ENCODE measurements at places on chromosomes 4 and X.

DNA sequence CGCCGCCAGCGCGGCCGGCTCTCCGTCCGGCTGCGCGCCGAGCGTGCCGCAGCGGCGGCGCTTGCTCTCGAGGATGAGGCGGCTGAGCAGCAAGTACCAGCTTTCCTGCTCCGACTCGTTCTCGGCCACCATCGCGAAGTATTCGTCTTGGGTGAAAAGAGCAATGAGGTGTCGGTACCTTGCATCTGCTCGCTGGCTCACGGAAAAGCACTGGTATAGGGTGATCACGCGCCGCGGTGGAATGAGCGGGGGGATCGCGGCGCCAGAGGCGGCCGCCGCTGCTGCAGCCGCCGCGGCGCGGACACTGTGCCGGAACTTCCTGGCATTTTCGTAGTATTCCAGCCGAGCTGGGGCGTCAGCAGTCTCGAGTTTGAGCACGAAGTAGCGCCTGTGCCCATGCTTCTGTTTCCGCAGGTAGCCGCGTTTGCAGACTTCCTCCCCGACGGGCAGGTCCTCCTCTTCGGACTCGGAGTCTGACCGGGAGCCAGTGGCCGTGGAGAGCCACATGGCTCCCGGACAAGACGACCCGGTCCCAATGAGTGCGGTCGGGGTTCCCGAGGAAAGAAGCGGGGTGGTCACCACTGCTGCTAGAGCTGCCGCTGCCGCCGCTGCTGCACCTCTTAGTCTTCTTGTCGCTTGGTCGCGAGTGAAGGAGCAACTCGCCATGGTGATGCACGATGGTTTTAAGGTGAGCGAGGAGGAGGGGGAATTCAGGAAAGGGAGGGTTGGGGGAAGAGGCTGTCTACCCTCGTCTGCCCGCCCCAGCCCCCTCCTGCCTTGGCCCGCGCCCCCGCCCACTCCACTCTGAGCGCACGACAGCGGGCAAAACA lies 469 bp downstream of the IRS4 start:
- no peak for DNase-seq

DNA sequence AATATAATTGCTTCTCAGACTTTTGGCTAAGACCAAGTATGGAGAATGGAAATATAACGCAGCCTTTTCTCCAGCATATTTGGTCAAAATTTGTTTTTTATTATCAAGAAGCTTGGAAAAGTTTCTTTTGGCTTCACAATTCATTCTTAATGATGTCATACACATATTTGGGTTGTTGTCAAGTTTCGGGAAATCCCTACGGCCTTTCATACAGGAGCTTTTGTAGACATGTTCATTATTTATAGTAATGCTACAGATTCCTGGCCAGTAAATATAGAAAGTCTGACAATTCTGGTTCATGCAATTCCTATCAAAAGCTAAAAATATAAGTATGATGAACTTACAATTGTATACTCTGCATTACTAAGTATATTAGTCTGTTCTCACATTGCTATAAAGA lies 112.9 kb downstream of the IRF2 start:
- no peak for DNase-seq

DNA sequence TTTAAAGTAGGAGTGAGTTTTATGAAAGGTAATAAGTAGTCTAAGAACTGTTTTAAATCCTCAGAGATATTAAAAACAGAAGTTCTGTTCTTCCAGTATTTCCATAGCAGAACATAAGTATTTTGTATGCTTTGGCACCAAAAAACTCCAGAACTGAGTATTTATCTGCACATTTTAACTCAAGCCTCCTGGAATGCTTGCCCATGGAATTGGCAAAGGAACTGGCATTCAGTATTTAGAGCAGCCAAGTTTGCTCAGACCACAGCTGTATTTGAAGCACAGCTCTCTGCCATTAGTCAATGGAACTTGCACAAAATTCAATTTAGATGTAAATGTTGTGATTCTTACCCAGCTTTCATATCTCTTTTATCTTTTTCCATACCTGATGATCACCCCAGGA lies 42.2 kb downstream of the NDNF start:
- no peak for DNase-seq

DNA sequence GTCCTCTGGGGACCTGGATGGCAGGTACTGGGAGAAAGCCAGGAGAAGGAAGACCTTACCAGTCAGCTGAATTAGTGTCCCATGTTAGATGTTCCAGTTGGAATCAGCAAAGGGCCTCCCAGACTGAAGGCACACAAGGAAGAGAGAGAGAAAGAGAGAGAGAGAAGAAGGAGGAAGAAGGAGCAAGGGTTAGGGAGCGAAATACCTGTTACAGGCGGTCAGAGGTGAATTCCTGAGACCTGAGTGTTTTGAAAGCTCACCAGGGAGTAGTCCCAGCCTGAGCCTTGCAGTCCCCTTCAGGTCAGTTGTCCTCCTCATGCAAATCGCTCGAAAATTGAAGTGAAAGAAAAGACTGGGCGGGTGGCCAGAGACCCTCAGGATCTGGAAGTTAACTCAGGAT lies 60.3 kb downstream of the USP11 start:
- no peak for DNase-seq

DNA sequence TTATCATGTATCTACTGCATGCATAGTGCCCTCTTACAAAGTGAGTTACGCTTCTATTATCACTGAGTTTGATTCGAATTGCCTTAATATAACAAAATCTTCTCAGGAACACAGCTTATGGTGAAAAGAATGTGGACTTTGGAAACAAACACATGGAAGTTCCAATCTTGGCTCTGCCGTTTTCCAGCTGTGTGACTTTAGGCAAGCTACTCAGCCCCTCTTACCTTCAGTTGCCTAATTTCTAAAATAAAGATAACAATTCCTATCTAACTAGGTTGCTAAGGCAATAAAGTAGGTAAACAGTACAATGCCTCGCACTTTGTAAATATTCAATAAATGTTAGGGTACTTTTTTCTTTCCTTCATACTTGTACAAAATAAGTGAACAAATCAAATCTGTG lies 104.0 kb upstream of the GRIA3 start:
- no peak for DNase-seq

DNA sequence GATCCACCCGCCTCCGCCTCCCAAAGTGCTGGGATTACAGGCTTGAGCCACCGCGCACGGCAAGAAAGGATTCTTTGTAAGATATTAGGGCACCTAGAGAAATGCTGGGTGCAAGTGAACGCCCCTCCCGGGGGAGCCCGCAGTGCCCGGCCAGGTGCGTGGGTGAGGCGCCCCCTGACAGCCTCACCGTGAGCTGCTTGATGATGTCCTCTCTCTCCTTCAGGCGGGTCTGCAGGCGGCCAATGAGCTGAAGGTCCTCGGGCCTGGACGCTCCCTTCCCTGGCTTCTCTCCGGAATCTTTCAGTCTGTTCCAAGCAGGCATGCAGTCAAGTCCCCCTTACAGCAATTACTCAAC lies 21.9 kb downstream of the MED28 start:
- no peak for DNase-seq

DNA sequence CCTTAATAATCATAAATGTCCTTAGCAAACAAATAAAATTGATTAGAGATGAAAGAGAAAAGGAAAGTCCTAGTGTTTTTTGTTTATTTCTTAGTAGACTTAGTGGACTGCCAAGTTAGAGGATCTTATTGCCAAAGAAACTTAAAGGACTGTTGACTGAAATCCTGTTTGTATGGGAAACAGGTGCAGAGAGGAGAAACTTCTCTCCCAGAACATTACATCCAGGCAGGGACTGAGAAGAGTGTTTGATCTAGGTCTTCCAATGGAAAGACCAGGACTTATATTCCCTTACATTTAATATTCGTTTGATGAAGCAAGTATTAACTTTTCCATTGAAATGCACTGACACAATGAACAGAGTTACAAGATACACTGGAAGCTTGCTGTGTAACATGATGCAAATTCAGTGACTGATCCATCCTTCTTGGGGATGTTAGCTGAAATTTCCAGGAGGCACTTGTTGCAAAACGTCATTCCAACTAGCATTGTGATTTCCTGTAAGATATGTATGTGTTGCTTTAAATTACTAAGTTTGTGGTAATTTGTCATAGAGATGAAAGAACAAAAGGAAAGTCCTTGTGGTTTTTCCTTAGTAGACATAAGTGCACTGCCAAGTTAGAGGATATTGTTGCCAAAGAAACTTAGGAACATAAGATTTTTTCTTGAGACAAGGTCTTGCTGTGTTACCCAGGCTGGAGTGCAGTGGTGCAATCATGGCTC lies 505.6 kb downstream of the STIM2 start:
- no peak for DNase-seq

GRCh38 chrX:98956014-98956413 lies 1454.1 kb downstream of the PCDH19 start:
- DNase-seq = no peak

DNA sequence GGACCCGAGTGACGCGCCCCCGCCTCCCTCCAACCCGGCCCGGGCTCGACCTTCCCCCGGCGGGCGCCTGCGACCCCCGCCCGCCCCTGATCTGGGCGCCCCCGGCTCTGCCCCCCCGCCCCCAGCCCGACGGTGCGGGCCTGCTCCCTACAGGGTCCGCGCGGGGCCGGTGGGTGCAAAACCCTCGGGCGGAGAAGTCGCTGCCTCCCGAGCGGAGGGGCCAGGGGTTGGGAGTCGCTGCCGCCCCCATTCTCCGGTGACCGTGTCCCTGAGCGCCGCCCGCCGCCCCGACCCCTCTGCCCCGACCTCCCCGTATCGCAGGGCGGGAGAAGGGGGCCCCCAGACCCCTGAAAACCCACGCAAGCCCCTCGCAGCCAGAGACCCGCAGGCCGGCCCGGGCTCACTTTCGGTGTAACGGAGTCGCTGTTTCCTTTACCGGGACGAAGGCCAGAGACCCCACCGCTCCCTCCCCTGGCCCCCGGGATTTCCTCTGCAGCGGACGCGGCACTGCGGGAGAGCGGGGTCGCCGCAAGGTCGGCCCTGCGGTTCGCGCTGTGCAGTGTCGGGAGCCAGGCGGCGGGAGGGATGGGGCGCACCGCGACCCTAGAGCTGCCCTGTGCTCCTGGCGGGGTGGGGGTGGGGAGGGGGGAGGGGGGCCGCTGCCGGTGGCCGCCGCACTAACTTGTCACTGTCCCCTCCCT lies 729 bp upstream of the CPLX1 start:
- no peak for DNase-seq

DNA sequence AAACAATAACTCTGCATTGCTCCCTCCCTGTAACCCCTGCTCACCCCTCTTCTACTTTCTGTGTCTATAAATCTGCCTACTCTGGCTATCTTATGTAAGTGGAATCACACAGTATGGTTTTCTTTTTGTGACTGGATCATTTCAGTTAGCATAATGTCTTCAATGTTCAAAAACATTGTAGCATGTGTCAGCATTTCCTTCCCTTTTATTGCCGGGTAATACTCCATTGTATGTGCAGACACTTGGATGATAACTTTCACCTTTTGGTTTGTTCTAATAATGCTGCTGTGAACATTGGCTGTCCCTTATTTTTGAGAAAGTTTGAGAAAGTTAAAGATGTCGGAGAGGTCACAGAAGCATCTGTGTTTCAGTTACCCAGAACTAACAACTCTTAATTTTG lies 60.6 kb upstream of the TLR2 start:
- DNase-seq = no peak

DNA sequence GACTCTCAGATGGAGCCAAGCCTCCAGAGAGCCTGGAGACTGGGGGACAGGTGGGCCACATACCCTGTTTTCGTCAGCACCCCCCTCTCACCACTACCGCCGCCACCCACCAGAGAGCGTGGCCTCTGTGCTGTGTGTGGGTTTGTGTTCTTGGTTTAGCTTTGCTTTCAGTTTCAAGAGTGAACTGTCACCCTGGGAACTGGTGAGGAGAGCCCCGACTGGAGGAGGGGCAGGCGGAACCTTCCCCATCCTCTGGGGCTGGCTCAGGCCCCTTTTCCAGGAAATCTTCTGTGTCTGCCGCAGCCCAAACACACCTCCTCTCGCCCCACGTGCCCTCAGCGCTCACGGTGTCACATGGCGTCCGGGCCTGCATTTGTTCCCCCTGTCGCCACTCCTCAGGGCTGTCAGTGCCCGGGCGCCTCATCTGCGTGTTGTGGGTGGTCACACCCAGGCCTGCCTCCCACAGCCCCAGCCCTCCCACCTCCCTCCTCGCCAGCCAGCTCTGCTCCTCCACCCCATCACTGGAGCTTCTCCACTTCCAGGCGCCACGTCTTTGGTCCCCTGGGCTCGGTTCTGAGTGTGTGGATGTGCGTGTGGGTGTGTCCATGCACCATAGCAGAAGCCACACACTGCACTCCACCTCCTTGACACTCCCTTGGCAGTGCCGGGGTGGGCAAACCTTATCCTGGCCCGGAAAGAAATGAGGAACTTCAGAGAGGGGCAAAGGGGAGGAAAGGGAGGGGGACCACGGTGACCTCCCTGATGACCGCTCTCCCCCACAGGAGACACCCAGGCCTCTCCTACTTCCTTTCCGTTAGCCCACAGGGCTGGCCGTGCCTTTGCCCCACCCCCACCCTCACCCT lies 27.8 kb downstream of the ELF4 start:
- peak; percentile 81 for DNase-seq

DNA sequence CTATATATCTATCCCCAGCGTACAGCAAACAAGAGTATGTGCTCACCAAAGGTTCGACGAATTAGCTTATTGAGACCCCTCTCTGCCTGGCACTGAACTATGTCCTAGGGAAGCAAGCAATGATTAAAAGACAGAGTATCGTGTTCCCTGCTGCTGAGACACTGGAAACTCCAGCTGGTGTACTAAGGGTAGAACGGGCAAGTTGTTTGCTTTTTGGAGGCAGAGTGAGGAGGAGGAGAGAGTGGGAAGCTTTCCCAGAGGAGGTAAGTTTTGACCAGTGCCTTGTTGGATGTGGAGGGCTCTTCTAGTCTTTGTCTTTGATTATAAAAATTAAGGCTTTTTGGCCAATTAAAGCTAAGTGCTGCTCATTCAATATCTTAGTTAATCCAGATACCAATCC lies 61.7 kb downstream of the PJA1 start:
- no peak for DNase-seq

DNA sequence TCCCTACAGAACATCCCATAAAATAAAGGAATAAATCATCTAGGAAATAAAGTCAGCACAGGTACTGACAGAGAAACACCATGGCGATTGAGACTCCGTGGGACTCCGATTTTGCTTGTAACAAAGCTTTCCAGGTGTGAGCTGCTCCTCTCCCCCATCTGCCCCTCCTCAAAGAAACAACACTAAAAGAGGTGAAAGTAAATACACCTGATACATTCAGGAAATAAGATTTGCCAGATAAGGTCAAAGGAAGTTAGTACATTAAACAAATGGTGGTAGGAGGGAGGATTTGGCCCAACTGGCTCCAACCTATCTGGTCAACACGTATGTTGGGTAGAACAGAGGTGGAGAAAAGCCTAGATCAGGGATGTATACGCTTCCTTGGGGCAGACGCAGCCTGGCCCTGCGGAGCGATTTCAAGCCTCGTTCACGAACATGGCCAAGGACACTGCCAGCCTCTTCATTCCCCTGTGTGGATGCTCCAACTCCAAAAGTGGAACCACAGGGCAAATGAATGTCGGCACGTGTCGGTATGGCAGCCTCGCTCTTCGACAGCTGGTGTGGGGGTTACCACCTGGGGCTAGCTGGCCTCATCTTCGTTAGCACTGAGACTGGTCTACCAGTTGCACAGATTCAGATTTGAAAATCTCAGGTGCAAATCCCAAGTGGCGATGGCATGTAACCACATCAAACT lies 162.5 kb downstream of the AFAP1 start:
- DNase-seq = no peak

GRCh38 chr4:2390784-2391421 lies 27.5 kb downstream of the ZFYVE28 start:
- no peak for DNase-seq

- no peak for DNase-seq
Observed at GRCh38 chrX:31012509-31013025, 59.3 kb downstream of the FTHL17 start.

GRCh38 chrX:48480583-48480982 lies 4.6 kb downstream of the FTSJ1 start:
- DNase-seq = no peak

GRCh38 chr4:125728568-125728967 lies 413.8 kb downstream of the FAT4 start:
- no peak for DNase-seq

GRCh38 chr4:5827108-5828004 lies 65.5 kb downstream of the CRMP1 start:
- no peak for DNase-seq

Data from activated naive CD4-positive, alpha-beta T cell treated with Interleukin-2 at 50 U/mL for 16 hours (primary cell).